ENCODE measurements at places on chromosomes 11 and 22.

DNA sequence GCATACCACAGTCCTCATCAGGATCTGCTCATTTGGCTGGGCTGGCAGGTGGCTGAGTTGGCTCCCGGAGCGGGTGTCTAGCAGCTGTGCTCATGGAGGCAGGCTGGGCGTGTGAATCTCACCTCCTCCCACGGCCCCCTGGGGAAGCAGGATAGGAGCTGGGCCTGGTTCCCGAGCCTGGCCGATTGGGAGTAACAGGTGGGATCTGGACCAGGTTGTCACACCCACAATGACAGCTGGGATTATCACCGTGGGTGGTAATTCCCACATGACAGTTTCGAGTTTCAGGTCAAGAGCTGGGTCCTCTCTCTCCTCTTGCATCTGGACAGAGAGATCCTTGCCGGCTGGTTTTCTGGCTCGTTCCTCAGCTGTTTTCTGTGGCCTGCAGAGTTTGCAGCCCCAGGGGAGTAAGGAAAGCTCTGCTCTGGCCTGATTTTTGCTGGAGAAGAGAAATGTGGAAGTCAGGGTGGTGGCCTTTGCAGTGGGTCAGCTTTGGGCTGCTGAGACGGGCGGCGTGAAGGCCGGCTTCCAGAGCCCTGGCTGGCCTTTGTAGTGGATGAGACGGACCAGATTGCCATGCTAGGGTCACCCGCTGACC, 57.0 kb downstream of the BCR start:
- DNase-seq: no peak

DNA sequence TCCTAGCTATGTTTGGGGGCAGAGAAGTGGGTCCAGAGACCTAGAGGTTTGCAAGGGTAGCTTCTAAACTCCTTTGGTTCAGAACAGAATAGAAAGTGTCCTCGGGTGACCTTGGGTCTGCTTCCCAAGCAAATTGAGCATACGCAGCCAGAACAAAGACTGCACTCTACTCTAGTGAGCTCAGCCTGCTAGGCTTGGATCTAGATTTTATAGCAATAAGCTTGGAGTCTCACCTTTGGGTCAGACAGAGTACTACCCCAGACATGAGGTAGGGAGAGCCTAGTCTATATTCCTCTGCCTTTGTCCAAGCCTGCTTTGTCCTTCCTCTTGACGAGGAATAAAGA, 52.6 kb upstream of the ELF5 start:
- no peak for DNase-seq

DNA sequence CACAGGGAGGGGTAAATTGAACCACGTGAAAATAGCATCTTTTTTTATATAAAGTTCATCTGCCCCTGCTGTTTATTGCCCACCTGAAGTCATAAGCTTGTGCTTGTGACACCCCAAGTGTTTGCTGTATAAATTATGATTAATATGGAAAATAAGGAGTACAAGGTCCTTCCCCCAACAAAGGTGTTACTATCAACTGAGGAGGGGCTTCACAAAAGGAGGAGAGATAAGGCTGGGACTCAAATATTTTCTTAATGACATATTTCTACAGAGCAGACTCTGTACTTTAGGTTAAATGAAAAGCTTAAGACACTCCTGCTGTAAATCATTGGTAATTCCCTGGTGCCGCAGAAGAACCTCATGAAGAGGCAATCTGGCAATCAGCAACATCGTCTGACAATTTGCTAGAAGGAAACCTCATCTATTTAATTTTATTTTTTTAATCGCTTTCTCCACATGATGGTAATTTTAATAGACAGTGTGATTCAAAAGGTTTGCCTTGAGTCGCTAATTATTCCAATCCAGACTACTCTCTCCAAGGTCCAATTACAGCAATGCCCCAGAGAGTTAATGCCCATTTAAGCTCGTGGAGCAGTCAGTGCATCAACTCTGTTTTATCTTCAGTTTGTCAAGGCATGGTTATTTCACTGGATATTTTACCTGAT, 1432.4 kb downstream of the FAM181B start:
- no peak for DNase-seq

DNA sequence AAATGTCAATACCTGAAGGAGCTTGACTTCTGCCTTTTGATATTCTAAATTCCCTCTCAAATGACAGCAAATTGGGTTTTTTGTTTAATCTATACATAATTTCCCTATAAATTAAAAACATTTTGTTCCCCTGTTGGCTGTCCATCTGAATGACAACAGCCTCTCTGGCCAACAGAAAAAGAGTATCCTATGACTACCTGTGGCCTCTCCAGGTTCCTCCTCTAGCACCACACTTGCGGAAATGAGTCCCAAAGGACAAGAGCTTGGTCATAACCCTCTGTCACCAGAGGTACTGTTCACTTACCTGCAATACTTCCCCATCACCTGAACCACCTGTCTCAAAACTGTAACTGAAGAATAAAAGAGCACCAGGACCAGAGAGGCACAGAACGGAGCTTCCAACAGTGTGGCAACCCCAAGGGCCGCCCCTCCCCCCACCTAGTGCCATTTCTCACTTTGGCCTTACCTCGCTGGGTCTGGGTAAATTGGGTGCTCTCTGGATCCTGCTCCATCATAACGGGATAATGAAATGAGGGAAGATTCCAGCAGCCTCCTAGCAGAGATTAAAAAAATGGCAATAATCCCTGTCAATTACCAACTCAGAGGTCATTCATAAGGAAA, 81.5 kb downstream of the AMBRA1 start:
- DNase-seq: no peak

GRCh38 chr11:64276653-64277431, 7.6 kb downstream of the BAD start:
- DNase-seq: no peak

DNA sequence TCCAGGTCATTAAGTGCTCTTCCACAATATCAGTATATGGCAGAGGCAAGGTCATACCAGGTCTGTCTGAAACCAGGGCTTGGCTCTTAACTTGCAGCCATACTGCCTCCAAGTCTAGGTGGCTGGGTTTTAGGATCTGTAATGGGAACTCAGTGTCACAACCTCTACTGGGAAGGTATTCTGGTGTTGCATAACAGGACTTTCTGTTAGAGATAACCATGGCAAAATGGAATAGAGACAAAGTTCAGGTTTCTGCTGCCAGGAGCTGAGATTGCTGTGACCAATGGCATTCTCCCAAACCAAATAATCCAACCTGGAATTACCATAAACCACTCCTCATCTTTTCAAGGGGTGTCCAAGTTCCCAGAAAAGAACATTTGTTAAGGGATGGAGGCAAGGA, 6.8 kb upstream of the SAA1 start:
- no peak for DNase-seq

- peak; percentile 63 for DNase-seq
These were observed 18.5 kb upstream of the FEZ1 start for GRCh38 chr11:125514336-125515101.

Data from GDM1 (cell line).